ENCODE measurements at places on chromosomes 13 and 19.

GRCh38 chr19:45554481-45554880, 30.1 kb downstream of the OPA3 start:
- H3K27ac ChIP-seq: no peak overlapping the region
- peaks cover 5% of the 10 kb centered on the region for H3K36me3 ChIP-seq
- H3K4me3 ChIP-seq: no peak overlapping the region
- peaks cover 5% of the 10 kb centered on the region for H3K4me1 ChIP-seq

DNA sequence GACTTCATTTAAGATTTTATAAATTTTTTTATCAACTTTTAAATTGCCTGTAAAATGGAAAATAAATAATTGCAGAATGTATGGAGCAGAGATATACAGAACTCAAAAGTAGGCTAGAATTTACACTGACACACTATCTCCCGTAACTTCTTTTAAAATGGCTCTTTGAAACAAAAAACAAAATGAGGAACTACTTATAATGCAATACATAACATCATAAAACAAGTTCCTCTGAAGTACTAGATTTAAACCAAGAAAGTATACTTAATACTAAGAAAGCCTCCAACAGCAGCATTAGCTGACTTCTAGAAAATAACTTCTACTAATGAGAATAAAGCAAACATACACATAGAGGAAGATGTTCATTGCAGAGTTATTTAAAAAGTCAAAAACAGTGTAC, 17.0 kb downstream of the RBM26 start:
- no peak overlapping the region for H3K27ac ChIP-seq
- peaks cover 3% of the 10 kb centered on the region for H3K36me3 ChIP-seq
- no peak for DNase-seq
- no peak overlapping the region for H3K4me3 ChIP-seq
- no peaks in the 10 kb centered on the region for H3K27me3 ChIP-seq

DNA sequence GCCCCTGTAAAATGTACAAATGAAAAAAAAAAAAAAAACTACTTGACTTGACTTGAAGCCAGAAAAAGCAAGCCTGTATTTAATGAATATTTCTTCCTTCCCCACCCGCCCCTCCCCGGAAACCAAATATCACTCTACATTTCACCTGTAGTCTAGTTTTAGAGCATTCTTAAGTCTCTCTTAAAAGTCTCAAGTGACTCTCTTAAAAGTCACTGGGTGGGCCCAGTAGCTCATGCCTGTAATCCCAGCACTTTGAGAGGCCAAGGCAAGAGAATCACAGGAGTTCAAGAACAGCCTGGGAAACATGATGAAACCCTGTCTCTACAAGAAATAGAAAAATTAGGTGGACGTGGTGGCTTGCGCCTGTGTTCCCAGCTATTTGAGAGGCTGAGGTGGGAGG, 72.0 kb downstream of the TSC22D1 start:
- peaks cover 17% of the 10 kb centered on the region for H3K4me1 ChIP-seq
- no peak overlapping the region for H3K4me3 ChIP-seq
- no peaks in the 10 kb centered on the region for H3K36me3 ChIP-seq
- no peaks in the 10 kb centered on the region for H3K27me3 ChIP-seq
- H3K27ac ChIP-seq: no peak overlapping the region
- no peak for DNase-seq

DNA sequence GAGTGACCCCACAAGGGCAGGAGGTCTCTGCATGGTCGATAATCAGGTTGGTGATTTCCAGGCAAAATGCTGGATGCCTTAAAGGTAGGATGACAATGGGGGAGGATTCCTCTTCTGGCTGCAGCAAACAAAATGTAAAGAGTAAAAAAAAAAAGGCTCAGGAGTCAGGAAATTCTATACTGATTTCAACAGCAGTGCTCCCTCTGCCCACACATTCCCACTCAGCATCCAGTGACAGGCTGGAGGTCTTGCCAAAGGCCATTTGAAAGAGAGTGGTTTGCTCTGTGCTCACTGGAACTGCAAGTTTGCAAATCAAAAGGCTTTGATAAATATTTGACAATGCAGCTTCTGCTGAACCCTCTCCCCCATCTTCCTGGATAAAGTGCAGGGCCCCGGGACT, 135.4 kb downstream of the TNFRSF19 start:
- peaks cover 6% of the 10 kb centered on the region for H3K4me1 ChIP-seq
- DNase-seq: no peak
- H3K4me3 ChIP-seq: no peak overlapping the region
- H3K27ac ChIP-seq: no peak overlapping the region
